HepG2 (cell line): ENCODE measurements at places on chromosomes 12 and 14.

GRCh38 chr12:119147847-119148448, 30.8 kb upstream of the HSPB8 start:
- 0 out of 3 replicates have a peak, but pooled peaks cover 4% of the 10 kb centered on the region for H3K27me3 ChIP-seq
- H3K4me1 ChIP-seq = no peaks in the 10 kb centered on the region
- H3K27ac ChIP-seq = no peak overlapping the region
- no peak for DNase-seq
- H3K4me3 ChIP-seq = no peak overlapping the region

DNA sequence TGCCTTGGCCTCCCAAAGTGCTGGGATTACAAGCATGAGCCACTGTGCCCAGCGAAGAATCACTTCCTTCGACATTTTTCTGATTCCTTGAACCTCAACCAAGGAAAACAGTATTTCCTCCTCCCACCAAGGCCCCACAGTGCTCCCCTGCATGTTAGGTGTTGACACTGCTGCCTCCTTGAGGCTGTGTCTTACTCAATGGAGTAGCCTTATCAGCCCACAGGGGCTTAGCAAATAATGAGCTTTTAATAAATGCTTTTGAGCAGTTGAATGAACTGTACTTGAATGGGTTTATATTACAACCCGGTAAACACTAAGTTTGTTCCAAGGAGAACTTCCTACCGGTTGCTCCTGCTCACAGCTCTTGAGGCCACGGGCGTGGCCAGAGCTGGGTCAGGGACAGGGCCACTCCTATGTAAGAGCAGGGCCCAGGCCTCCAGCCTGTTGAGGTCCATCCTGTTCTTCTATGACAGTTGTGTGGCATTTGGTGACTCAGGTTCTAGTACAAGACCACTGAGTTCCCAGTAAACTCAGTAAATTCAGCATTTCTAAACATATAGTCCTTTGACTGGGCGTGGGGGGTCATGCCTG, 36.8 kb upstream of the TUBA1A start:
- peaks cover 8% of the 10 kb centered on the region; the same call in 2 of the 3 replicates for H3K27me3 ChIP-seq
- no peak for DNase-seq
- H3K27ac ChIP-seq = no peak overlapping the region
- peaks cover 7% of the 10 kb centered on the region; the same call in 1 of the 2 replicates for H3K4me1 ChIP-seq

DNA sequence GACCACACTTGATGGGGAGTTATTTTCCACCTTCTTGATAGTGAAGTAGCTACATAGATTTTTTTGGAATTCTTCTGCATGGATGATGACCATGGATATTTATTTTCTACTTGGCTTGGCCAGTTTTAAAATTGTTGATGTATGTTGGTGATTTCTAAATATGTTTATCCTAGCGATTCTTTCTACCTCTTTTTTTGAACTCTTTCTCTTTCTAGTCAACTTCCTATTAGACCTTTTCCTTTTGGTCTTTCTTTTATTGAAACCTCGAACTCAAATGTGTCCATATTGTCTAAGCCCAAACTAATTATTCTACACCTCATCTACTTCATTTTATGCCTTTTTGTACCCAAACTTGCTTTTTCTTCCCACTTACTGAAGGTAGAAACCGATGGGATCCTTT, 37.0 kb downstream of the CCDC91 start:
- no peaks in the 10 kb centered on the region for H3K27me3 ChIP-seq
- no peaks in the 10 kb centered on the region for H3K4me1 ChIP-seq
- DNase-seq = no peak
- no peak overlapping the region for H3K4me3 ChIP-seq

GRCh38 chr12:112861284-112861683, 45.5 kb upstream of the OAS1 start:
- H3K27ac ChIP-seq = no peak overlapping the region
- peaks cover 2% of the 10 kb centered on the region; the same call in 1 of the 2 replicates for H3K27me3 ChIP-seq
- DNase-seq = no peak
- no peaks in the 10 kb centered on the region for H3K36me3 ChIP-seq
- H3K4me3 ChIP-seq = no peak overlapping the region

GRCh38 chr12:119783787-119784186, 93.3 kb downstream of the CIT start:
- no peaks in the 10 kb centered on the region; the same call in 1 of the 2 replicates for H3K27me3 ChIP-seq
- H3K36me3 ChIP-seq = peaks cover 3% of the 10 kb centered on the region
- no peak overlapping the region for H3K27ac ChIP-seq
- DNase-seq = no peak
- H3K4me3 ChIP-seq = no peak overlapping the region
- H3K4me1 ChIP-seq = no peaks in the 10 kb centered on the region

- no peak overlapping the region for H3K4me3 ChIP-seq
- DNase-seq = peak; percentile 18
- no peaks in the 10 kb centered on the region for H3K36me3 ChIP-seq
- peaks cover 8% of the 10 kb centered on the region for H3K4me1 ChIP-seq
Measured at GRCh38 chr12:85568395-85569103, 267.7 kb downstream of the RASSF9 start.

GRCh38 chr14:64801800-64802199, 77.9 kb downstream of the SPTB start:
- H3K27me3 ChIP-seq = no peaks in the 10 kb centered on the region
- peaks cover 21% of the 10 kb centered on the region for H3K4me1 ChIP-seq
- DNase-seq = peak; percentile 18
- H3K27ac ChIP-seq = no peak overlapping the region
- no peak overlapping the region for H3K4me3 ChIP-seq
- no peaks in the 10 kb centered on the region for H3K36me3 ChIP-seq
